ENCODE measurements at places on chromosomes 2 and 18.

- DNase-seq: no peak
These were observed 140.7 kb downstream of the LAMA1 start for GRCh38 chr18:6976935-6977334.

GRCh38 chr18:46310675-46311345, 206.6 kb downstream of the HAUS1 start:
- DNase-seq: no peak

GRCh38 chr2:171706152-171706803, 19.0 kb downstream of the DYNC1I2 start:
- no peak for DNase-seq

- DNase-seq: no peak
These were observed 209.5 kb downstream of the DYM start for GRCh38 chr18:49250816-49251388.

- DNase-seq: no peak
These were observed 46.8 kb upstream of the CDH7 start for GRCh38 chr18:65704046-65704445.

Measured in left hindlimb (tissue), 1 donor.